ENCODE measurements at places on chromosomes 2 and 18.

GRCh38 chr2:16325016-16325975 is 340.3 kb downstream of the CYRIA start:
- DNase-seq = no peak

GRCh38 chr2:86016581-86016980 is 89.1 kb downstream of the POLR1A start:
- DNase-seq = no peak

DNA sequence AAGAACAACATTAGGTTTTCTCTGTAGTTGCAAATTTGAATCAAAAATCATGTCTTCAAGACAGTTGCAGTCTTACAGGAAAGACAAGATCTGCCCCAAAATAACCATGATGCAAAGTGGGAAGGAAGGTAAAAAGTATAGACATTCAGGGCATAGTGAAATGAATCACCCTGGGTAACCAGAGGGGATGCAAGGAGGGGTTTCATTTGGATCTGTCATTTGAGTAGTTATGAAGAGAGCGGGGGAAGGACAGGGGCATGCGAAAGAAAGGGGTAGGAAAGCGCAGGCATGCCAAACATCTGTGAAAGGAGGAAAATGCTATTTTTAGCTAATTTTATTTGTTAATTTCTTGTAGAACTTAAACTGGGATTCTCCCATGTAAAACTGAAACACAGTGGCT is 219.1 kb upstream of the BOD1L2 start:
- DNase-seq = no peak

DNA sequence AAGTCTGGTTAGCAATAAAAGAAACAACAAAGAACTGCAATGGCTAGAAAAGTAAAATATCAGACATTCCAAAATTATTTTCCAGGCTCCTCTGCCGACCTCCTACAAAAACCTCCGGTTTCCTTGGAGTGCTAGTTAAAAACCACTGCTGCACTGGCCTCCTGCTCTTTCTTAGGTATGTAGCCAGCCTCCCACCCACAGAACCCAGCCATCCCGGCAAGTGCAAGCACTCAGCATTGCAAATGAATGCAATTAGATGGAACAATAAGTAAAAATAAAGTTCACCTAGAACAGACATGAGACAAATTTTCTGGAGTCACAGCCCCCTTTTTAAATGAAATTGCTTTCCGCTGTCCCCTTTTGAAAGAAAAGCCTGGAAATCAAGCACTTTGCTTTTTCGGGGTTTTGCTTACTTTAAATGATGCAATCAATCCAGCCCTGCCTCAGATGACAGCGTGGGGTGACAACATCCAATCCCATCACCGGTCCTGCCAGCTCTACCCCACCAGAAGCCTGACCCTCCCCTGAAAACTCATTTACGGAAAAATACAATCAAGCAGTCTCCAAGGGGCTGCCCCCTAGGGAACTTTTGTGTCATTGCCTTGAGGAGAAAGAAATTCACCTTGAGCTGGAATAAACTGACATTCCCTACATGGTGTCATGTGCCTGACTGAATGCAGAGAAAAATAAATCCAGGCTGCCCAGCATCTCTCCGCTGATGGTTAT is 199.8 kb downstream of the EPHA4 start:
- DNase-seq = no peak

- DNase-seq = no peak
Observed at GRCh38 chr2:138648606-138649005, 131.6 kb downstream of the NXPH2 start.

DNA sequence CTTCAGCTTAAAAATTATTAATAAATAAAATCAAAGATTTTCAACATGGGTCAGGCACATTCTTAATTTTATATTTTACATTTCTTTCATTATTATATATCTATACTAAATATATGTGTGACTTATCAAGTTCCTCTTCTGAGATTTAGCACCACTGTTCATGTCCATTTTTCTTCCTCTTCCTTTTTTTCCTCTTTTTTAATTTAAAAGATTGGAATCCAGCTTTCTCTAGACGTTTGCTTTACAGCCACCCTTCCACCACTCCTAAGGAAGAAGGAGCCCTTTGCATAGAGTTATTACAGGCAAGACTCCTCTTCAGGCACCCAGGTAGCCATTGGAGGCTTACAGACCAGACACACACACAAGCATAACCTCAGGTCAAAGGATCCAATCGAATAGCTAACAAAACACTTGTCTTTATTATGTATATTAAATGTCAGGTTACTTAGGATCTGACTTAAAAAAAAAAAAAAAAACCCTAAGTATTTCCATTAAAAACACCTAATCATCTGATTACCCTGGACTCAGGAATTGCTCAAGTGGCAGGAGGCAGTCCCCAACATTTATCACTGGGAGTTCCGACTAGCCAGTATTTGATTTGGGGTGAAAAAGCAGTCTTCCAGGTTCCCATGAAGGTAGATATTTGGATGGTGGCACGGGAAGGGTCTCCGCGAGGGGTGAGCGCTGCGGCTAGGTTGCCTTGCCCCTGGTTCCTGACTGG is 2.4 kb upstream of the ZEB2 start:
- DNase-seq = no peak

GRCh38 chr18:69032009-69032408 is 234.1 kb downstream of the CCDC102B start:
- DNase-seq = no peak

DNA sequence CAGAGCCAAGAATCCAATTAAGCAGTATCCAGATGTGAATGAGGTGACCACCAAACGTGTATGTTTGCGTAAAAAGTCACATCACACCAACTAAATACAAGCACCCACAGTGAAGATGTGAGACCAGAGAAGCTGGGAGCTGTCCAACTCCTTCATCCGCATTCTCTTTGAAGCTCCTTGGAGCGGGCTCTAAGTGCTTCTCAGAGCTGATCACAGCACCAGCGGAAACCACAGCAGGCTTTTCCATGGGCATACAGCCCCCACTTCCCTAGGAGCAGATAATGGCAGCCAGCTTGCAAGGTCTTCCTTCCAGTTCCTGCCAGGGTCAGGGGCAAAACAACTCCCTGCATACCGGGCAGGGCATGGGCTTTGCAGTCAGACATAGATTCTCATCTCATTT is 36.4 kb downstream of the REEP1 start:
- no peak for DNase-seq

DNA sequence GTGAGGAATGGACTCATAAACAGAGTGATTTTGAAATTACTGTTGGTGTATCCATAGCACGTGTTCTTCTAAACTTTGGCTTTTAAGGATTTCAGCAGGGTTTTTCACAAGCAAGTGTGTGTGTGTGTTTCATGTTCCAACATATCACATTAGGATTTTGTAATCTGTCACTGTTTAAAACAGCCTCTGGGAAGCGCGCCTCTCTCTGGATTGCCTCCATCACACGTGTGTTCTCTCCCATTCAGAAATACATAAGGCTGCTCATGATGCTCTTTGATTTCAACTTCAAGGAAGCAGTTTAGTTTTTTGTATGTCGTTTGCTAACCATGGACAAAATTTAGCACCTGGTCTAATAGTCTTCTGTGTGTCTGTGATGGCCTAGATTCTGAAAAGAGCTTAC is 370.4 kb downstream of the MTX2 start:
- no peak for DNase-seq

DNA sequence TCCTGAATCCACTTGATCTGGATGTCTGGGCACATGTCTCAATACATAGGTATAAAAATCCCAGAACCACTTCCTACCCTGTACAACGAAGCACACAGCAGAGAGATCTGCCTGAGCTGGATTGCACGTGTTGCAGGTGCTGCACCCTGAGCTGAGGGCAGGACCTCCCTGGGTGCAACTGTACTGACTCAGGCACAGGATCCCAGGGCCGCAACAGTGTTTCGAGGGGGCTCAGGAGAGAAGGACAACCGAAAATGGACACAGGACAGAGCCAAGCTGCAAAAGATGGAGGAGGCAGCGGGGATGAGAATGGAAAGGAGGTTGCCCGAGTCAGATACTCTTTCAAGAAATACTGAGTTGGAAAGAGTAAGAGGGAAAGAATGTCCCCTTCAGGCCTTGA is 354.1 kb downstream of the EIPR1 start:
- DNase-seq = no peak

GRCh38 chr2:170191166-170191866 is 13.4 kb downstream of the MYO3B start:
- DNase-seq = no peak

- DNase-seq = peak; percentile 65
Observed at GRCh38 chr2:65382776-65383357, 49.5 kb downstream of the SPRED2 start.

DNA sequence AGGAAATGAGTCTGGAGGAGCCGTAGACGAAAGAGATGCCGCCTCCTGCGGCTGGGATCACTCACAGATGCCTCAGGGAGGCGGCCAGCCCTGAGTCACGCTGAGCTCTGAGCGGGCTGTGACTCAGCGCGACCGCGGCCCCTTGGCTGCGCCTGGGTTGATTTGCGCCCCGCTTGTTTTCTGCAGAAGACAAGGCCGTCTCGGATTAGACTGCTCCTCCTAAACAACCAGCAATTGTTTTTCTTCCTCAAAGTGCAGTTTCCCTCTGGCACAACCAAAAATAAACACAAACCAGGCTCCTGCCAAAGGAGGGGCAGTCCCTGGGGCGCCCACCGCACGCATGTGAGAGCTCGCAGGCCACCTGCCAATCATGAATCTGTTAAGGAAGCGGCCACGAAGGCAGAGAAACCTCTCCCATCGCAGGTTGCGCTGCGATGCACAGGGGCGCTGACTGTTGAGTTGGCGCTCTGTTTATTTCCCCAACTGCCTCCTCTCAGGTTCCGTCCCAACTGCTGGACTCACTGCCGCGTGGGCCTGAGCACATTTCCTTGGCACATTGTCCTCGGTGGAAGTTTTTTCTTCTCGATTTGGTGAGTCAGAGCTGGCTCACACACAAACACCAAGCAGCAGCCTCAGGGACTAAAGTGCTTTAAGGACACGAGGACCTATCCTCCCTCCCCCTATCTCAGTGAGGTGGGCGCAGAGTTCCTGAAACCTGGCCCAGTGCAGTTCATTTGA is 85.2 kb upstream of the NDUFV2 start:
- DNase-seq = peak; percentile 51

DNA sequence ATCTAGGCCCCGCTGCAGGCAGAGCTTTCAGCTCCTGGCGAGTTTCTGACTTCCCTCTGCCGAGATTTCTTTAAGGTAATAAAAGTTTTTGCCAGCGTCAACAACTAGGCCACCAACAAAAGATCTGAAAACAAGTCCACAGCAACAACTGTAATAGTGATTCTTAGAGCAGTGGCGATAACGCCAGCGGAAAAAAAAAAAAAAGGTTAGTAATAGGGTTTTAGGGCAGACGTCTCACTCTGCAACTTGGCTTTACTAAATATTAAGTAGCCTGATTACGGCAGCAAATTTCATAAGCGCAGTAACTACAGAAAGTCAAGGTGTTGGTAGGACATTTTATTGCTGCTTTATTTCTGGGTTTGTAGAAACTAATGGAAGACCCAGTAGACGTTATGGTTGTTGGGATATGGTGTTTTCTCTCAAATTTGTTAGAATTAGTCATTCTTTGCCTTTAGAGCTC is 481 bp downstream of the SLC30A6 start:
- DNase-seq = no peak

- no peak for DNase-seq
Observed at GRCh38 chr18:69777248-69777647, 170.4 kb downstream of the CD226 start.

All from stimulated activated CD8-positive, alpha-beta memory T cell treated with anti-CD3 and anti-CD28 coated beads, Interleukin-7, amount 100 ng/mL, for 24 hours (primary cell).